NCI-H1417 (cell line): ENCODE measurements at places on chromosomes 13 and 19.

DNA sequence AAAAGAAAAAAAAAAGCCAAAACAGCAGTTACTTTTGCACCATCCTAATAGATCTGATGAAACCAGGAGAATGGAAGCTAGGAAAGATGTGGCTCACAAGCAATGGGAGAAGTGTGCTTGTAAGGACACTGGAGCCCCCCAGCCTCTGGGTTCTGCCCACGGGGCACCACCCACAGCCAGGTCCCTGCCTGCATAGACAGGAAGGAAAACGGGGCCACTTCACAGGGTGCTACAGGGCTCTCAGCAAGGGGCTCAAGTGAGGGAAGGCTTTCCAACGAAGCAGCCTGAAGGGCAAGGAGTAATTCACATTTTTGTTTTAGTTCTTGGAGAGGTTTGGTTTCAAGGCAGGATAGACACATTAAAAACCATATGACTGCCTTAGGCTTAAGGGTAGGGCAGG is 42.7 kb downstream of the BRD4 start:
- no peak for DNase-seq

GRCh38 chr13:47004027-47004426 is 107.2 kb upstream of the HTR2A start:
- no peak for DNase-seq

DNA sequence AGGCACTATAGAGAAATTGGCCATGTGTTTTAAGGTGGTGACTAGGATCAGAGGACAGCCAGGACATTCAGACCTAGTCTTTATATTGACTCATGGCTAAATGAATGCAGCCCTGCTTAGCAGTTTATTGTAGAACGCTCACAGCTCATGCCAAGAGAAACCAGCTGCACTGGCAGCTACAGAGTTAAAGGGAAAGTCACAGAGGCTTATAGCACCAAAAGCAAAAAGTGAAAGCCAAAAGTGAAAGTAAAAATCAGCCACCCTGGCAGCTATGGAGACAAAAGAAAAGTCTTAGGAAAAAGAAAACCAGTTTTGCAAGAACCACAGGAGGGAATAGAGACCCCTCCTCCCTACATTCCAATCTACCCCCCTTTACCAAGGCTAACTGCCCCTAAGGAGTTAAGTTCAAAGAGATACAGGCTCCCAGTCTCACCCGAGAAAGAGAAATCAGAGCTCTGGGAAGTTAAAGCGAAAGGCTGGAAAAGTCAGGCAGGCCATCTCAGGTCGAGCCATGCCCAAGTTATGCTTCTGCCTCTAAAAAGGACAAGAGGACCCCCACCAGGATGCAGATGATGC is 99.0 kb downstream of the ZNF429 start:
- peak; percentile 38 for DNase-seq

GRCh38 chr13:112891477-112892401 is 77.3 kb upstream of the MCF2L start:
- DNase-seq, result peak; percentile 97

DNA sequence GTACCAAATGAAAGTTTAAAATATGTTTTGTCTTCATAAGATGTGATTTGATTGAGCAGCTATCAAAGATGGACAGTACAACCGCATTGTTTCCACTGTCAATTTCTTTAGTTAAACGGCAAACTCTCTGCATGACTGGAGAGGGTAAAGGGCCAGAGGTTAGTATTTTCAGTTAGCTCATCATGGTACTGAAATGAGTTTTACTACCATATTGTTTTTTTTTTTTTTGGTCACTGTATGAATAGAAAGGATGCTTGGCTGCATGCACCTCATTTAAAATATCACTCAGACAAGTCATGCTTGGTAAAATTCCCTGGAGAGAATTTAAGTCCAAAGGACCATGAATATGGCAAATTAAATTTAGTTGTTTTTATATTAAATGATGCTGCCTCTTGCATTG is 942.1 kb upstream of the SPRY2 start:
- no peak for DNase-seq

- no peak for DNase-seq
These were observed 54.3 kb downstream of the GATAD2A start for GRCh38 chr19:19459707-19460251.

GRCh38 chr13:111328574-111329410 is 8.3 kb downstream of the TEX29 start:
- no peak for DNase-seq

GRCh38 chr19:46428239-46429135 is at the start of gene PNMA8C:
PNMA8C (minus strand) TSS chr19:46428936; CDS start chr19:46428359, 577 bp downstream.
- DNase-seq, result peak; percentile 83

DNA sequence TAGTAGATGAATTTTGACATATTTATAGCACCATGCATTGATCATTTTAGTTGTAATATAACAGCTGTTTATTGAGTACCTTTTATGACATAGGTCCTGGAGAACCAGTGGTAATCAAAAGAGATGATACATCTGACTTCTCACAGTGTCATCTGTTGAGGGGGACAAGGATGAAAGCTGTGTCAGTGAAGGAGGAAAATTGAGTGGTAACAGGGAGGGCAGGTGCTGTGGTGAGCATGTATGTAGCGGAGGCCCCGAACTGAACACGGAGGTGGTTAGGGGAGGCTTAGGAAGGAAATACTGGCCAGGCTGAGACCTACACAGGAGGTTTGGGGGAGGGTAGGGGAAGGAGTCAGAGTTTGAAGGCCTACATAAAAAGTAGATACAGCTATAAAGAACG is 199.7 kb downstream of the GGACT start:
- DNase-seq, result no peak

GRCh38 chr13:49791711-49792549 is 552 bp downstream of the KPNA3 start:
- peak; percentile 35 for DNase-seq

DNA sequence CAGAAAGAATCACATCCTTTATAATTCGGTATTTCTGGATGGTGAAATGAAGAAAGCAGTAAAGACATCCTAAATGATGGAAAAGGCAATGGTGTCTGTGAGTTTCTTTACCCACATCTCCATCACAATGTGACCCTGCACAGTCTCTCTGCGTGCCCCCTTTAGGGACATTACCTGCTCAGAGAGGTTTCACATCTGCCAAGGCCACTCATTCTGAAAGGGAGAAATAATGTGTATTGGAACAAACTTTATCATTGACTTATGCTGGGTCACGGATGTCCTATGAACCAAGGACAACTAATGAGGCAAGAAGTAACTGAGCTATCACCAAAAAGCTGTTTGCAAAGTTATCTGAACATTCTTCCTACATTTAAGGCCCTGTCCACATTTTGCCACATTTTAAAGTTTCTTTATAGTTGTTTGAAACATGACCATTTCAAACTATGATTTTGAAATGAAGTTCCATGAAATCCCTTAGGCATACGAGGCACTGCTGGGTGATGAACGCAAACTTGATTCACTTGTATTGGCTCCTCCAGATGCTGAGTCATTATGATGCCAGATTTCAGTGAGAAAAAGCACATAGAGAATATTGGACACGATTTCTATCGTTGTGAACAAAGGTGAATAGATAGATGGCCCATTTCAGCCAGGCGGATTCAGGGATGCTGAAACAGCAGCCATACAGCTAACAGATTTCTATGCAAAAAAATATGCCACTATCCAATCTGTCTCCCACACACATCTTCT is 63.5 kb upstream of the HMGB1 start:
- no peak for DNase-seq

GRCh38 chr13:44211704-44212346 is 161.8 kb upstream of the SERP2 start:
- peak; percentile 53 for DNase-seq

DNA sequence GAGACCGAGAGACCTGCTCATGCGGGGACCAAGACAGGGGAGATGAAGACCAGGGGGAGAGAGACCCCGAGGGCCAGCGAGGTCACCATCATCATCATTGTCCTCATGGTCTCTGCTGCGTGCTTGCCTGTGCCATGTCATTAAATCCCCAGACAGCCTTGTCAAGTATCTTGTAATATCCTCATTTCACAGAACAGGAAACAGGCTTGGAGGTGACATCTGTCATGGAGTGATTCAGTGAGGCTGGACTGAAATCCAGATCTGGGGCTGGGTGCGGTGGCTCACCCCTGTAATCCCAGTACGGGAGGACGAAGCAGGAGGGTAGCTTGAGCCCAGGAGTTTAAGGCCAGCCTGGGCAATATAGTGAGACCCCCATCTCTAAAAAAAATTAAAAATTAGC is 5.9 kb upstream of the NANOS2 start:
- DNase-seq, result no peak

DNA sequence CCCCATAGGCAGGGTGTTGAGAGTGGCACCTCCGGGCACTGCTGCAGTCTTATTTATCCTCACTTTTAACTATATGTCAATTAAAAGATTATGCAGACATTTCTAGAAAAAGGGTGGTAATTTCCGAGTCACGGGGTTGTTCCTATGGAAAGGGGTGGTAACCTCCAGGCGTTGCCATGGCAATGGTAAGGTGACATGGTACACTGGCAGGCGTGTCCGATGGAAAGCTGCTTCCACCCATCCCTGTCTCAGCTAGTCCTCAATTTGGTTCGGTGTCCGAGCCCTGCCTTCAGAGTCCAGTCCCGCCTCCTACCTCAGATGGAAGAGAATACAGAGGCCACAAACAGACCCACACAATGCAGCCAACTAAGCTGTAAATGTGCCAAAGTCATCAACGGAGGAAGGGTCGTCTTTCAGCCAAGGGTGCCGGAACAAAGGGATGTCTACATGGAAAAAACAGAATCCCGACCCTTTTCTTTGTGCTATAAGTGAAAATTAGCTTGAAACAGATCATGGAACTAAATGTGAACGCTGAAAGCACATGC is 72.6 kb upstream of the C13orf46 start:
- DNase-seq, result peak; percentile 63

GRCh38 chr19:58519087-58519354 is 589 bp downstream of the ZBTB45 start:
- peak; percentile 82 for DNase-seq

- no peak for DNase-seq
These were observed 28.0 kb upstream of the WASF3 start for GRCh38 chr13:26529441-26529840.

- no peak for DNase-seq
These were observed 54.9 kb downstream of the AP1M1 start for GRCh38 chr19:16252459-16253205.

DNA sequence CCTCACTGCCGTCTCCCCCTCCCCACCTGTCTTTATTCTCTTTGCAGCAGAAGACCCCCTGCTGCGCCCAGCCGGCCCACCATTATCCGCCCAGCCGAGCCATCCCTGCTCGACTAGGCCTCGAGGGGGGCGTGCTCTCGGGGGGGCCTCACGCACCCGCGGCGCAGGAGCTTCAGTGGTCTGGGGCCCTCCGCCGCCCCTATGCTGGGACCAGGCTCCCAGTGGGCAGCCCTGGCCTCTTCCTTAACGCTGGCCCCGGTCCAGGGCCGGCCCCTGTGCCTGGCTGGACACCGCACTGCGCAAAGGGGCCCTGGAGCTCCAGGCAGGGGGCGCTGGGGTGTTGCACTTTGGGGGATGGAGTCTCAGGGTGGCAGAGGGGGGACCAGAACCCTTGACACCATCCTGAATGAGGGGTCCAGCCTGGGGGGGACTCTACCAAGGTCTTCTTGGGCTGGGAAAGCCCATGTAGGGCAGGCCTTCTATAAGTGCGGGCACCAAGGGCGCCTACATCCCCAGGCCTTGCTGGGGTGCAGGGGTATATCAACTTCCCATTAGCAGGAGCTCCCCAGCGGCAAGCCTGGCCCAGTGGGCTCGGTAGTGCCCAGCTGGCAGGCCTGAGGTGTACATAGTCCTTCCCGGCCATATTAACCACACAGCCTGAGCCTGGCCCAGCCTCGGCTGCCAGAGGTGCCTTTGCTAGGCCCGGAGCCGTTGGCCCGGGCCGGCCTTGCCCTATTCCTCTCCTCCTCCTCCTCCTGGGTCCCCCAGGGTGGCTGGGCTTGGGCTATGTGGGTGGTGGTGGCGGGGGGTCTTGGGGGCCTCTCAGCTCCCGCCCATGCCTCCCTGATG is 4.9 kb downstream of the TMED1 start:
- no peak for DNase-seq

GRCh38 chr13:53782488-53782961 is 753.9 kb downstream of the OLFM4 start:
- peak; percentile 89 for DNase-seq

- DNase-seq, result no peak
These were observed 26.9 kb downstream of the UFM1 start for GRCh38 chr13:38376546-38376945.

DNA sequence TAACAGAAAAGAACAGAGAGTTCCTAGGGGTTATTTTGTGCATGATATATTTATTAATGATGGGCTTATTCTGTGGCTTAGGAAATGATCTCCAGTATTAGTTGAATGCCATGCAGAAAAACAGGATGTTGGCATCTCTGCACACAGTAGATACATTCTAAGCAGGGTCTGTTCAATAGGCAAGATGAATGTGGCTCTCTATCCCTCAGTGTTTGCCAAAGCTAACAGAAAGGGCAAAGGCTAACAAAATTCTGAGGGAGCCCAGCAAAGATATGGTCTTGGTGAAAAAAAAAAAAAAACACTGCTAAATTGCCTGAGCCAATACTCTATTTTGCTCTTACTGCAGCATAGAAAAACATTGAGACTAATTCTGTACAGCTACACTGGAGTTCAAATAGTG is 1095.8 kb downstream of the UQCRFS1 start:
- DNase-seq, result no peak

DNA sequence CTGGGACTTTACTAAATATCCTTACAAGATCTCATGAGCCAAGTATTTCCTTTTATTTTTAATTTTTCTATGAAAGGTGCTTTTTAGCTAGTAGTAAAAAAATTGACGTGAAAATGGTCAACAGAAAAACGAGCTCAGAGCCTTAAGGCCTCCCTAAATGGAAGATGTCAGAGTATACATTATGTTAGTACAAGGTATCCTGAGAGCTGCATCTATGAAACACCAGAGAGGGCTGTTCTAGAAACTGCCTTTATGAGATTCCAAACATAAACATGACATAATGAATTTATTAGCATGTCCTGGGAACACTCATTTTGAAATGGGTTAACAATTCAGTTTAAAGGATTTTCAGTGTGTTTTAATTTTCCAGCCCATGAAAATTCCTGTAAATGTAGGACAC is 146.6 kb downstream of the PCDH9 start:
- no peak for DNase-seq

GRCh38 chr13:44266305-44266704 is 107.3 kb upstream of the SERP2 start:
- DNase-seq, result no peak

DNA sequence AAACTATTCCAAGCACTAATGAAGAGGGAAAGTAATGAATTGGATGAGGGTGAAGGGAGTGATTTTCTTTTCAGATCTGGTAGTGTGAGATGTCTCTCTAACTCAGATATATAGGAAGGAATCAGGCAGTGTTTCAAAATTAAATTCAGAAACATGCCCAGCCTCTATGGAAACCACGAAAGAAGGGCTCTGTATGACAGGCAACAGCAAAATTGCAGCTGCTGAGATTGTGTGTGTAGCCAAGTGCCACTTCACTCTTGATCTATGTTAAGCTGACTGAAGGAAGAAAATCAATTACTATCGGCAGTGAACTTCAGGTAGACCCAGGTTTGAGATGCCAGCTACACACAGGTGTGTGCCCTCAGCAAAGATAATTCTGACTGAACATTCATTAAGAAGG is 387.4 kb downstream of the PCDH9 start:
- DNase-seq, result peak; percentile 26

- no peak for DNase-seq
These were observed 64.1 kb downstream of the SLC15A1 start for GRCh38 chr13:98688373-98688772.

- DNase-seq, result no peak
These were observed 4.2 kb upstream of the PAFAH1B3 start for GRCh38 chr19:42306646-42307045.

GRCh38 chr19:55487924-55488687 is at the start of gene SSC5D:
SSC5D (plus strand) TSS chr19:55488436; CDS start chr19:55488590, 154 bp downstream.
- no peak for DNase-seq
